Heart right ventricle (tissue), 16 donors: ENCODE measurements at places on chromosomes 3 and 15.

- no peak for DNase-seq
Observed at GRCh38 chr3:73866846-73867245, 242.1 kb upstream of the PDZRN3 start.

DNA sequence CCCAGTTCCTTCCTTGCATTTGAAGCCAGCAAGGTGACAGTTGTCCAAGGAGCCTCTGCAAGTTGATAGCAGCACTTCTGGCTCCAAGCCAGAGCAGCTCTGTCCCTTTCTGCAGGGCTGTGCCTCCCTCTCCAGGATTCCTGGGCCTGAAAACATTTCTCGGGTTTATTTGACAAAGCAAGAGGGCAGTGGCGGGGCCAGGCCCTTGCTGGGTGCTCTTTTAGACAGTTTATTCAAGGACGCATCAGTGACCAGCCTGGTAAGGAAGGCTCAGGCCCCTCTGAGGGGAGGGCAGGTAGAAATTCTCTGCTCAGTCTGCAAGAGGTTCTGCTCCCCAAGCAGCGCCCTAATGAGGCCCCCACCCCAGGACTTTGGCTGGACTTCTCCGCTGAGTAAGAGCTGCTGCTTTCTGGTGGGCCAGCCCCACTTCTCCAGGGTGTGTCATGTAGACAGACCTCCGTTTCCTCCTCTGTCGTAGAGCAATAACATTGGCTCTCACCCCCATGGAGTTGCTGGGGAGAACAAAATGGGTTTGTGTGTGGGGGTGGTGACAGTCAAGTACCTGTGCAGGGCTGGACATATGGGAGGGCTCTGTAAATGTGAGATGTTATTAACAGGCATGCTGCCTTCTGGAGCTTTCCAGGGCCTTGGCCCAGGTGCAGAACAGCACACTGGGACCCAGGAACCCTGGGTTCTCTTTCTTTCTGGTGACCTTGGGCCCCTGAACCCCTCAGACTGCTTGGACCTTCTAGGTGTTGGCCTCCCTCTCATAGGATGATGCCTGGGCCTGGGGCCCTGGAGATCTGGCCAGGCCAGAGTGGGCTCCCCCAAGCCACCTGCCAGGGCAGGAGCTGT, 146.2 kb upstream of the TLE3 start:
- DNase-seq, result no peak

GRCh38 chr15:84773716-84774115, 25.3 kb downstream of the ZNF592 start:
- no peak for DNase-seq

DNA sequence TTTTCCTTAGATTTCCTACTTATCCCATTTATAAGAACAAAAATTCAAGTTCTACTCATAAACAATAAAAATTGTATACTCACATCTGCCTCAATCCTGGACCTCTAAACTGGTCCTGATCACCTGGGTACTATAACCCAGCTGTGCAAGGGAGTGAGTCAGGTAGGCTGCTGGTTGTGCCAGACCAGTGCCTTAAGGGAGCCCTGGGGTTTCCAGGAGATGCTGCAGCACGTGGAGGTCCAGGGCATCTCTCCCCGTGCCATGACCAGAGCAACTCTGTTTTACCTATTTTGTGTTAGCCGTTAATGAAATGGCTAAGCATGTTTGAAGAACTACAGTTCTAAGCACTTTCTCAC, 140.2 kb upstream of the TRIM42 start:
- no peak for DNase-seq

DNA sequence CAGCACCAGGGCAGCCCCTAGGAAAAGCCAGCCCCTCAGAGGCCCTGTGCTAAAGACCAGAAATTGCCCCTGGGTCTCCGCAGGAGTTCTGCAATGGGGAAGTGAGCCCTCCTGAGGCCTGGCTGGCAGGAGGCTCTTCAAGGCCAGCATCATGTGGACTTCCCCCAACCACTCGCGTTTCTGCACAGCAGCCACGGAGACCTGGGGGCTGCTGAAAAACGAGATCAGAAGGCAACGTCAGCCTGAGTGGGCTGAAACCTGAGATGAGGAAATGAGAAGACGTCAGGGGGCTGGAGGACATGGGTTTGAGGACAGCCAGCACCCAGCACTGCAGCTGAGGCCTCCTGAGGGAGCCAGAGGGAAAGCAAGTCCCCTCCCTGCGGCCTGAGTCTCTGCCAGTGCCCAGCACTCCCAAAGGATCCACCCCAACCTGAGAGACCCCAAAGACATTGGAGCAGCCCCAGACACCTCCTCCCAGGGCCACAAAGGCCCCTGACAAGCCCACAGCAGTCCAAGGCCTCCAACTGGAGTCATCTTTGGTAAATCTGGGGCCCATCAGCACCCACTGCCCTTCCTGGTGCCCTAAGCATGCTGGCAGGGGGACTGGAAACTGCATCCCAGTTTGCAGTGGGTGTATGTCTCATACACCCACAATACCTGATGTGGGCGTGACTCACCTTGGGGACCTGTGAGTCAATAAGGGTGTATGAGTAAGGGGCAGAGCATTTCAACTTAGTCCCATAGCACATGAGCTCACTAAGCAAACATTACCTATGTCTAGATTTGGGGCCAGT, 29.2 kb upstream of the CYP11A1 start:
- no peak for DNase-seq

GRCh38 chr3:57727106-57727505, 29.0 kb upstream of the SLMAP start:
- no peak for DNase-seq

DNA sequence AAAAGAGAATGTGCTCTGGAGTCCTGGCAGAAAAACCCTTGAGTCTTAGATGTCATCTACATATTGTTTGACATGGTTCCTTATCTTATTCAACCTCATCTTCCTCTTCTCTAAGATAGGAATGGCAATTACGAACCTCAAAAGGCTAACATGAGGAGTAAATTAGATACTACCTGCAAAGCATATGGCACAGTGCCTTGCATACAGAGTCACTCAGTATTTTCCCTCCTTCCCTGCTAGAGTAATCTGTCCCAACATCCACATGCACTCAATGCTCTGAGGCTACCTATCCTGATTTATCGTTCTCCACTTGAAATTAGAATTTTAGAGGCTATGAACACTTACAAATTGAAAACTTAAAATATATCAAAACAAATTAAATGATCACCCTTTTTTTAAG, 386.7 kb downstream of the RSL24D1 start:
- no peak for DNase-seq

- no peak for DNase-seq
Observed at GRCh38 chr3:8456412-8456811, 45.2 kb upstream of the LMCD1 start.

DNA sequence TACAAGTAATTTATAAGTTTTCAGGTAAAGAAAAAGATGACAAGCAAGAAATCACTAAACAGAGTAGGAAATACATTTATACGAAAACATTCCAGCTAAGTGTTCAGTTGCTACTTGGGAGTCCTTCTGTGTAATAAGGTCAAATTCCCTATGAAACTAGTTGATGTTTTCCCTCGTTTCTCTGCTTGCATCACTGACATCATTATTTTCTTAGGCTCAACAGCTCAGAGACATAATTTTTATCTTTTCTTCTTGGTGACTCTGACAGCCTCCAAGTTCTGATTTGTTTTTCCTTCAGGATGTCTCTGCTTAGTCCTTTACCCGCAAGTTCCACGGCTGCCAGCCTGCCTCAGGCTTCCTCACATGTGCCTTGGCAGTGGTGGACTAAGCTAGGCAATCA, 173.6 kb downstream of the P3H2 start:
- DNase-seq, result no peak

DNA sequence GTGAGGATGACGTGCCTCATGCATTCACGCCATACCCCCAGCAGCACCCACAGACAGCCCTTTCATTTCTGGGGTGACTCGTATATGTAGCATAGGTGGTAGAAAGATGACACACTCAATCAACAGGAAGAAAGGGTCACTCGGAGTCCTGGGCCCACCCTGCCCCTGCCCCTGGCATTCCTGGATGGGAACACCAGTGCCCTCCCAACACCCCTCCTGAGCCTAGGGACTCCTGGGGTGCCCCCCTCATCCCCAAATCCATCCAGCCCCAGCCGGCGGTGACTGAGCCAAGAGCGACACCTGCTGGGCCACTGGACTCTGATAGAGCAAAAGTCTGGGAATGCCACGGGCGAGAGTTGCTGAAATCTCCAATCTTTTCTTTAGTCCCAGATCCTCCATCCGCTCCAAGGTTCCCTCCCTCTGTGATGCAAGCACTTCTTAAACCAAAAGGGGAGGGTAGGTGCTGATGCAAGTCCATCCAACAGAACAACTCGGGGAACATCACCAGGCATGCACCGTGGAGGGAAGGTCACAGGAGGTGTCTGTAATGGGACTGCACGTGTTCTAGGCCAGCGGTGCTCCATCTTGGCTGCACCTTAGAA, 31.1 kb downstream of the ACAN start:
- DNase-seq, result peak; percentile 44

DNA sequence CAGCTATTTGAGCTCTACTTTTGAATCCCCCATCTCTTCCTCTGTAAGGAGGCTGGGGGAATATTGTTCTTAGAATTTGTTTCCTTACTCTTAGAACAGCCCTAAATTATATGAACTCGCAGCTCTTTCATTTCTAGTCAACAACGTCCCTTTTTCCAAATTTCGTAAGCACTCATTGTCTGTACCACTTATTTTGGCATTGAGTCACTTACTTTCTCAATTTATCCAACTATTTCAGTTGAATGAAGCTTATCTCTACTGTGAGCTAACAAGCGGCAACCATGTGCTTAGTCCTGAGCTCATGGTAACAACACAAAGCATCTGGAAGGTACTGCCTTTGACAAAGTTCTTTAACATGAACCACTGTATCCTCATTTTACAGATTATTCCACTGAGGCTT, 191.1 kb downstream of the GREM1 start:
- no peak for DNase-seq
